Transverse colon (tissue), 4 donors: ENCODE measurements at places on chromosomes 5 and 9.

GRCh38 chr5:180119031-180119902 is 47.7 kb upstream of the RNF130 start:
- no peak for DNase-seq

- DNase-seq = no peak
Measured at GRCh38 chr5:79546782-79547428, 33.0 kb upstream of the HOMER1 start.

DNA sequence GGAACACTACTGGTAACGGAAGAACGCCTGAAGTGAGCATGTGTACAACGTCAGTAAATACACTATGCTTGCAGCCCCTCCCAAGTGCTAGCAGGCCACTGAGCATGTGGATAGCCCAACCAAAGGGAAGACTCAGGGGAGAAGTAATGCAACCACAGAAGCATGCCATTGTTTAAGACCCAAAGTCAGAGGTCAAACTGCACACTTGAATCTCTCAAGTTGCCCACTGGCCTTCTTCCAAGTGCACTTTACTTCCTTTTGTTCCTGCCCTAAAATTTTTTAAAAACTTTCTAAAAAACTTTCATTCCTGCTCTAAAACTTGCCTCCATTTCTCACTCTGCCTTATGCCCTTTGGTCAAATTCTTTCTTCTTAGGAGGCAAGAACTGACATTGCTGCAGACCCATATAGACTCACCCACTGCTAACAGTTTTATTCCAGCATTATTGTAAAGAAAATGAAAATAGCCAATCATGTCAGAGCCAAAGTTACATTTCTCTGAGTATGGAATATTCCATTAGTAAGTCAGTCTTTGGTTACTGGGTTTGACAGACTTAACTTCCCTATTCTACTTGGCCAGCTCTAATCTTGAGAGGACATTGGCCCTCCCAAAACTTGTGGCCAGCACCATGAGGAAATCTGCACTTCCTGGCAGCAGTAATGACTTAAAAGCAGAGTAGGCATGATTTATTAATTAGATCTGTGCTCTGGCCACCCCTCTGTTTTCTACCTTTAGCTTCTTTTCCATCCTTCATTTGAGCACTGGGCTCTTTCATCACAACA is 76.9 kb downstream of the TSSK1B start:
- no peak for DNase-seq

DNA sequence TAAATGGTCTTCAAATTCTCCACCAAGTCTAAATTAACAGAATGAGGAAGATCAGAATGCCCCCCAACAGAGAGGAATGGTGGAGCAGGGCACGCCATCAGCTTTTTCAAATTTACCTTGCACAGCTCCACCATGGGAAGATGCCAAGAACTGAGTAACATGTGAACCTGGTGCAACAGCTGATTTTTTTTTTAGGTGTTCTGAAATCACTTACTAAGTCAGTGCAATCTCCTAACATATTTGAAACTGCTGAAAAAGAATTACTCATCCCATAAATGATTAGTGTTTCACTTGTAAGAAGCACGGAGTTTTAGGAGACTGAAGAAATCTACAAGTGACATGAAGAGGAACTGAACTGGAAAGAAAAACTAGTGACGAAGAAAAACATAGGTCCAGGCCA is 5.1 kb downstream of the TMEM245 start:
- DNase-seq = no peak

DNA sequence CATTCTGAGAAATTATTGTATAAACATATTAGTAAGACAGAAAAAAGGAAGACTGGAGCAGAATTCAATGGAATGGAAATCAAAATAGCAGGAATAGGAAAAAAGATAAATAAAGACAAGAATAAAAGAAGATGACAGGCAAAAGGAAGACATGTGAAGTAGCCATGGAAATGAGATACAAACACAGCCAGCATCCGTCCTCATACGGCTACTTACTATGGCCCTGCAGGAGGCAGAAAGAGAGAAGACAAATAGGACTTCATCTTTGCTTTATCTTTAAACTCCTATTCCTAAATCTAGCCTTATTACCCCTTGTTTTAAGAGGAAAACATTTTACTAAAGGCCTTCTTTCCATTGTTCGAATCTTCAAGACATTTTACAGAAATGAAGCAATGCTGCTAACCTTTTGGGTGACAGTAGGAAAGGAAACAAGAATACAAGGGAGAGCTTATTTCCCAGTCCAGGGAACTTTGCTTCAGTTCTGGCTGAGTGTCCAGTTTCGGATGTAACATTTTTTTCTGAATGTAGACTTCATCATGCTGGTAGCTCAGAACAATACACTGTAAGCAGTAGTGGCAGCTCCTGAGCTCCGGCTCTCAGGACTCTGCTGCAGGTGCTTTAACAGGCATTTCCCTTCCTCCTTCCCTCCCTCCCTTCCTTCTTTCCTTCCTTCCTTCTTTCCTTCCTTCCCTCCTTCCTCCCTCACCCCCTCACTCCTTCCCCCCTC is 106.4 kb upstream of the SLC12A2 start:
- no peak for DNase-seq

DNA sequence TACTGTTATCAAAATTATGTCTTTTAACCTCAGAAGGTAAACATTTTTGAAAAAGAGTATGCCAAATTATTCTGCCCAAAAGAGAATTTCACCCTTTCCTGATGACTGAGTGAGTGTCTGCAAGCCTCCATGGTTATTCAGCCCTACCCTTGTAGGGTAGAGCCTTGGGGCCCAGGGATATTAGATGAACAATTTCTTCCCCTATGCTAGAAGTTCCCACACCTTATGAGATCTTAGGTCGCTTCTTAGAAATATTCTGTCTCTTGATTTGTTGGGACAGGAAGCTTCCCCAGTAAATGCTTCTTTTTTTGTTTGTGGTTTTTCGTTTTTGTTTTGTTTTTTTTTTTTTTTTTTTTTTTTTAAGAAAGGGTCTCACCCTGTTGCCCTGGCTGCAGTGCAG is 3.1 kb downstream of the CRB2 start:
- DNase-seq = no peak

GRCh38 chr5:157362982-157363381 is 97.0 kb upstream of the NIPAL4 start:
- DNase-seq = no peak

GRCh38 chr9:128159522-128159783 is 612 bp upstream of the BBLN start:
- no peak for DNase-seq

DNA sequence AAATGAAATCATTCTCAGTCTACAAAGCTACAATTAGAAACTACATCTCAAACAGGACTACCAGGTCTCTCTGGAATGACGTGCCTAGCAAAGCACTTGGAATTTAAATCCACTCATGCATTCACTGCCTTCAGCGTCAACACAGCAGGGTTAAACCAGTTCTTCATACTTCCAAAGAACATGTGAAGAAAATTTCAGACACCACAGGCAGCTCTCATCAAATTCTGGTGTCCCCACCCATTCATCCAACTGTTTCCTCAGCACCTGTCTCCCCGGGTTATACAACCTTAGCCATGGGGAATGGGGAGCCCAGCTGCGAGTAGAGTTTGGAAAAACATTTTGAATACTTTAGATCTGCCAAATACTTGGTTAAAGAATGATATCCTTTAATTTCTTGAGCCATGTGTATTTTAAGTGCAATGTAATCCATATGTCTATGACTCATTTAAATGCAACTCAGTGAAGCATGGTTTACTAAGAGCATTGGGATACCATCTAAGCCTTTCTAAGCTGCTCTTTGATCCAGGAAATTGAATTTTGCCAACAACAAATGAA is 17.5 kb downstream of the ADAM19 start:
- no peak for DNase-seq
